ENCODE measurements at places on chromosomes 12 and 14.

DNA sequence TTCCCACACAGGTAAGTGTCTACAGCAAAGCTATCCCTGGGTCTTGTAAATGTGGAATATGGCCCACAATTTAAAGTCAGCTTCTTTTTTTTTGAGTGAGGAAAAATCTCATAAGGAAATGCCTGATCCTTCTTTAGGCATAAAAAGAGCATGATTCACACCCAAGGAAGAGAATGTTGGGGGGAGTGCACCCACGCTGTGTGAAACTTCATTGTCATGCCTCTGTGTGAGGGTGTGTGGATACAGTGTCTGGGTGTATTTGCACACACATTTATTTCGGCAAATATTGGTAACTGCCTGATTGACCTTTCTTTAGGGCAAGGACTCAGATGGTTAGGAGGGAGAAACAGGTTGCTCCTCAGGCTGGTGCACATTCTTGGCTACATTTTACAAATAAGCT, 196.8 kb upstream of the STXBP6 start:
- no peak for DNase-seq

DNA sequence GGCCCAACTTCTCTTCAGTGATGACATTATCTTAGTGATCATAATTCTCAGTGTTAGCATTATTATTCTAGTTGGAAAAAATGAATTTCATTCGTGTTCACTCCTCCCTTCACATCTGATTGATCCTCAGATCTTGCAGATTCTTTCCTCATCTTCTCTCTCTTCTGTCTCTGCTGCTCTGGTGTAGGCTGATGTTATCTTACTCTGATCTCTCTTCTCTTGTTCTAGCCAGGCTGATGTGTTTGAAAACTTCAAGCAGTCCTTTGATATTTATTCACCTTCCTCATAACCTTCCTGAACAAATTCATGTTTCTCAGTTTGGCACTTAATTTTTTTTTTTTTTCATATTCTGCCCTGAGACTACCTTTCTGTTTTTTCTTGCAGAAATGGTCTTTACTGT, 5.6 kb upstream of the TBK1 start:
- no peak for DNase-seq

DNA sequence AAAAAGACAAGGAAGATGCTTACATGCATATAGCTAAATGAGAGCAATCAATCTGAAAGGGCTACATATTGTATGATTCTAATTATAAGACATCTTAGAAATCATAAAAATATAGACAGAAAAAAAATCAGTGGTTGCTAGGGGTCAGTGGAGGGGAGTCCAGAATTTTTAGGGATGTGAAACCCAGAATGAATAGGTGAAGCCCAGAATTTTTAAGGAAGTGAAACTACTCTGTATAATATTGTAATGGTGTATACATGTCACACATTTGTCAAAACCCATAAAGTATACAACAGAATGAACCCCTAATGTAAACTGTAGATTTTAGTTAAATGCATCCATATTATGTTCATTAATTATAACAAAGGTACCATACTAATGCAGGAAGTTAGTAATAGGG, 713.2 kb downstream of the FLRT2 start:
- no peak for DNase-seq

DNA sequence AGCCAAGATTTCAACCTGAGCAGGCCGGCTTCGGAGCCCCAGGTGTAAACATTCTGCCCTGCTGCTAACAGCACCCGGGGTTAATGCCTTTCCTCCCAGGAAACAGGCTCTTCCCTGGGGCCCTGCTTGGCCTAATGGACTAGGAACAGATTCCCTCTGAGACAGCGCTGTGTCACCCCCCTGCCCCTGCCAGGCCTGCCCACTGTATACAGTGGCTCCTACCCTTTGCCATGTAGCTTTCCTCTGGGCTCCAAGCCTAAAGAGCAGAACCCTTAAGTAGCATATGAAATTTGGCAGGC, 28.3 kb upstream of the BCDIN3D start:
- no peak for DNase-seq

DNA sequence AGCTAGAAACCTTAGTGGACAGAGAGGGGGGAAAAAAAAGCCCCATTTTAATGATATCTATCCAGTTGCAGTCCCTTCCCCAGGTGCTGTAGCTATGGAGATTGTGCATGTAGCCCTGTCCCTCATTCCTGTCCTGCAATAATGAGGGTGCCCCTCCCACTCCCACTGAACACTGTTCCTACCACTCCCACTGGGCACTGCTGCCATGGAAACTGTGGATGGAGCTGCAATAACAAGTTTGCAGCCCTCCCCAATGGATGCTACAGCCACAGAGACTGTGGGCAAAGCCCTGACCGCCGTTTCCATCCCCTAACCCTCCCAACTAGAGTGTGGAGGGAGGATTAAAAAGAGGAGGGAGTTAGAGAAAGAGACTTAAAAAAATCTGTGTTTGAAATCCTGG, 238.3 kb downstream of the FUT8 start:
- DNase-seq = no peak

DNA sequence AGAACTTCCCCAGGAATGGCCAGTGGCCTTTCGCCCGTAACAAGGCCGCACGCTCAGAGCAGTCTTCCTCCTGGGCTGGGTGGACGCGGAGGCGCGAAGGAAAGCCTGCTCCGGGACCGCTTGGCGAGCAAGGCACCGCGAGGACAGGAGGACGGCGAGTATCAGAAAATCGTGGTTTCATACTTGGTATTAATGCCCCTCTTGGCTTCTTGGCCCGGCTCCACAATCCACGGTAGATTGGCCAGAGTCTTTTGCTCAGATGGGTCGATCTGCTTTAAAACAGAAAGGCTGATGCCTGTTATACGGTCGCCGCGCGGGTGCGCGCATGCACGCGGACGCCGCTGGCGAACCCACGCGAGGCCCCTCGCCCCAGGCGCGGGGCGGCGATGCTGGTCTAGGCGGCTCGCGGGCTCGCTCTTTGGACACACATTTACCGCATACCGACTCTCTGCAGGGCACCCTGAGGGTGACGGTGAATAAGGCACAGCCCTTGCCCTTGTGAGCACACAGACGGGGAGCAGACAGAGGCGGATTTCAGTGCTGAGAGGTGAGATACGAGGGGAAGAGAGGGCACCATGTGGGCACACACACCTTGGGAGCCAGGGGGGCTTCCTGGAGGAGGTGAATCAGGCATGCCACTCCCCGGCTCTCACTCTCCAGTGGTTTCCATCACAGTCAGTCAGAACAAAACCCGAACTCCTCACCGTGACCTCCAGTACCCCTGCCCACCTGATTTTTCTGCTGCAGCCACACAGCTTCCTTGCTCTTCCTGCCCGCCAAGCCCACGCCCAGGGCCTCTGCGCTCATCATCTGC, 100.7 kb downstream of the APAF1 start:
- no peak for DNase-seq

- no peak for DNase-seq
Measured at GRCh38 chr12:108141600-108142130, 12.6 kb downstream of the WSCD2 start.

GRCh38 chr12:50517421-50518048, 12.8 kb downstream of the DIP2B start:
- DNase-seq = no peak

DNA sequence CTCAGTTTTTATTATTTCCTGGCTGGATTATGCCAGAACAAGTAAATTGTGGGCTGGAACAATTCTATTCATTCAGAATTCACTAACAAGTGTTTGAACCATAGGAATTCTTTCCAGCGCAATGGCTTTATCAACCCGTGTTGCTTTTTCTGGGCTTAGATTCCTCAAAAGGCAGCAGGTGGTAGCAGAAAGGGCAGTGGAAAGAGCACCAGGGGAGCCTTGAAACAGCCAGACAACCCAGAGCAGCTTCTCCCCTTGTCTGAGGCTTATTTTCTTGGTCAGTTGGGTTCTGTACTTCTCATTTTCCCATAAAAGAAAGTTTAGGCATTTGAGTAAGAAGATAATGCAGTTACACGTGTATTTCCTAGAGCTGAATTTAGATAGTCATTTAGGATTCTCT, 130.7 kb downstream of the OTOGL start:
- no peak for DNase-seq

DNA sequence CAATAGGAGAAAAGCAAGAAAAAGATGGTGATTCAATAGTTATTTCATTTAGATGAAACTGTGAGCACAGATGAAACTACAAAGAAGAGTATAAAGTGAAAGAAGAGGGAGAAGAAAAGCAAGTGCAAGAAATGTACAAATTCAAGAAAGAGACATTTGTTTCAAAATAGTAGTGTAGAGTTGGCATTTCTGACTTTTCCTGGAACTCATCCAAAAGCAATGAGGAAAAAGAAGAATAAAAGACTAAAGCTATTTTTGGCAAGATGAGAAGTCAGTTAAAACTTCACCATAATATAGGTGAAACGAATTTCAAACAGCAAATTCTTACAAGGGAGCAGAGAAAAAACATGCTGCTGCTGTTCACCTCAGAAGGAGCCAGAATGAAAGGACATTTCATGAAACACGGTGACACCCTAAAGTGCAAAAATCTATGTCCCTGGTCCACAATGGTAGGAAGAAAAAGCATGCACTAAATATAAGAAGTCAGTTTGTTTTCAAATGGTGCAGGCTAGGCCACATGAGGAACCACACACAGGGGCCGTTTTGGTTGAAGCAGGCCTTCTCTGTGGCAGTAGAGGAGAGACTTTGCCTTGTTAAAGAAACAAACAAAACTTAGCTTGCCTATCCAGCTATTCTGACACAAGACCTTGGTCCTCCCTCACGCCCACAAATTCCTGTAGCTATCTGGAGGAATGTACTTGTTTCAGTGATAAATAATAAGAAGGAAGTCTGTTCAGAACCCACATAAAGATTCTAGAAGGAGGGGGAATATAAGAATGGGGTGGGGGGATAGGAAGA, 11.1 kb upstream of the CMAS start:
- DNase-seq = no peak

- DNase-seq = no peak
Measured at GRCh38 chr12:49584591-49584990, 16.6 kb upstream of the MCRS1 start.

DNA sequence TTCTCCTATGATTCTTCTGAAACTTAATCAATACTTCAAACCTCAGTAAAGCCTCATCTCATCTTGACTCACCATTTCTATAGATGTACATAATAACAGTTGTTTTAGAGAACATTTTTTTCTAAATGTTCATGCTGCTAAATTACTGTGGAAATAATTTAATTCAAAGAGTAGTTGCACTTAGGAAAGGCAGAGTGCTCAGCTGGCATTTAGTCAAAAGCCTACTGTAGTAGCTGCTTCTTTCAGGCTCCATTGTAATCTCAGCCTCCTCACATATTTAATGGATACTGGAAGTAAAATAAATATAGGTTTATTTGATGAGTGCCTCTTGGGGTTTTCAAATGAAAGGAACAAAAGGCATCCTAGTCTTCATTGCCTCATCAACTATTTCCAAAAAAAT, 325.0 kb downstream of the CCER1 start:
- DNase-seq = no peak

- DNase-seq = no peak
Measured at GRCh38 chr12:39915249-39915648, 190.6 kb downstream of the SLC2A13 start.

DNA sequence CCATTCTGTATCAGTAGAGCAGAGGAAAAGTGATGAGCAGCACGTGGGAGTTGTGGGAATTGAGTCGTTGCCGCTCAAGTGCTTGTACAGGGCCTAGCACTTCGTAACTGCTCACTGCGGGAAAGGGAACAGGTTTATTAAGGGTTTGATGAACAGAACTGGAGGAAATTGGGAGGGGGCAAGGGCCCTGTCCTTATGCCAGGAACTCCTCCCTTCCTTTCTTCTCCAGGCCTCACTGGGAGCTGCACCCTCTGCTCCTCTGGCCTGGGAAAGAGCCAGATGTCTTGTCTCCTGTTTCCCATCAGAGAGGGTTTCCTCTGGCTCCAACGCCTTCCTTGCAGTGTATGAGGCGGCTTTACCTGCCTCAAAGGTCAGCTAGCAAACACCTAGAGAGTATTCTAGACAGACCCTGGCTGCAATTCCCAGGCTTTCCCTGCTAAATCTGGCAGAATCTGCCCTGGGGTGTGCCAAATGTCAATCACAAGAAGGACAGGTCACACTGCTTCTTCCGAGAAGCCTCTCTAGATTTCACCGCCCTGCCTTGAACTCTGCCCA, 78.4 kb downstream of the NTF3 start:
- no peak for DNase-seq

DNA sequence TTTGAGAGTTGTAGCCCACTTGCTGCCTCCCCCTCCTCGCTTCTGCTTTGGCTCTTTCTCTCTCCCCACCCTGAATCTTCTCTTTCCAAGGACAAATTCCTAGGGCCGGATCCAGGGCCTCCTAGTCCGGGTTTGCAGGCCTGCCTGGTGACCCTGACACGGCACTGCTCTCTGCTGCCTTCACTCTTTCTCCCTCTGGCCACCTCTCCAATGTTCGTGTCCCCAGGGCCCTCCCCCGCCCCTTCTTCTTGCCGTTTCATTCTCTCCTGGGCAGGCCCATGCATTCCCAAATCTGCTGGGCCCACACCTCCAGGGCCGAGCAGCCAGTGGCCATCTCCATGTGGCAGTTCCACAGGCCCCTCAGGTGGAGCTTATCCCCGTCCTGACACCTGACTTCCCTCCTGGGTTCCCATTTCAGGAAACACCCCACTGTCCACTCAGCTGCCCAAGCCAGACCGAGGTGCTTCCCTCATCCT, 34.0 kb upstream of the CORO1C start:
- no peak for DNase-seq

DNA sequence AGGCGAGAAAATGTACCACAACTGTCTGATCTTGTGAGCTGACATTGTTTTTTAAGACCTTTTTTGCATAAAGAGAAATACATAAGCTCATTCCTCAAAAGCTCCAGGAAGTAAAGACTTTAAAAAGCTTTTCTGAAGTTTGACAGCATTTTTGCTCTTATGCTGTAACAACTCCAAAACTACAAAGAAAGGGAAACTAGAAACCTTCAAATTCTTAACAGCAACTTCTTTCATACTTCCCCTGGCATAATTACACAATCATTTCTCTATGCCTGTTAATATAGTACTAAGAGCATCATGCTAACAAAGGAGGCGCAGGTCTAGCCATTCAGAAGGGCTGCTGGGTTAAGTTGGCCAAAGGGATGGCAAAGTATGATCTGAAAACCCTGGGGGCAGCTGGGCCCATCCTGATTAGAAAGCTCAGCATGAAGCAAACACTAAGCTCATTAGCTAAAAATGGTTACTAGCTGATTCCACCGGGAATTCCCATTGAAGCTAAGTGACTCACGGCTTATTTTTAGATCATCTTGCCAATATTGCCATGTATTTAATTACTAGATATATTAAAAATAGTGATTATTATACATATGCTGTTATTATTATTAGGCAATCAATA, 26.1 kb upstream of the ANP32D start:
- DNase-seq = no peak

DNA sequence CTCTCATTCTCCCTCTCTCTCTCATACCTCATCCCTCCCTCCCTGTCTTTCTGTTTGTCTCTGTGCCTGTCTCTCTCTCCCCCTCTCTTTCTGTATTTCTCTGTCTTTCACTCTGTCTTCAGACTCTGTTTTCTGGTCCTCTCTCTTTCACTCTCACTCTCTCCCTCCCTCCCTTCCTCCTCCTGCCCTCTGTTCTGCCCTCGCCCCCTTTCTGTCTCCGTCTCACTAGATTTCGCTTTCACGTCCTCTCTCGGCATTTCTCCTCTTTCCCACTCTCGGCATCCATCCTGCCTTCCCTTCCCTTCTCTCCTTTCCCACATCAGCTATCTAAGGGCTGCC, 183.0 kb downstream of the PHETA1 start:
- no peak for DNase-seq

GRCh38 chr12:122870163-122870842, 25.6 kb downstream of the VPS37B start:
- DNase-seq = no peak

- no peak for DNase-seq
Measured at GRCh38 chr14:105012171-105012985, 8.5 kb downstream of the CDCA4 start.
